Lower lobe of right lung (tissue), 2 donors: ENCODE measurements at places on chromosomes 4 and X. TPM values are rescaled to one million over a fixed set of nuclear protein-coding genes. Genes with fewer than 3 reads are reported as not detected.

CYSLTR1 gene
- total RNA-seq: 10.5 TPM

SYP gene
- 4.2 TPM for total RNA-seq

CXorf49 gene
- total RNA-seq: not detected

HS3ST1 gene
- total RNA-seq: 3.8 TPM

LRCH2 gene
- 4.3 TPM for total RNA-seq

TLR2 gene
- total RNA-seq: 102 TPM

RAB9B gene
- total RNA-seq: 0.59 TPM

TMSB15C gene
- total RNA-seq: 1.2 TPM

SSX3 gene
- total RNA-seq: not detected

CHRDL1 gene
- 60.6 TPM for total RNA-seq

MGAT4D gene
- not detected for total RNA-seq

BTK gene
- total RNA-seq: 62.8 TPM

KIAA1210 gene
- total RNA-seq: not detected

RAB41 gene
- not detected for total RNA-seq

CLDN2 gene
- total RNA-seq: not detected

HSFX2 gene
- total RNA-seq: not detected

TRIM75 gene
- total RNA-seq: not detected

AKAP4 gene
- not detected for total RNA-seq

CLDN22 gene
- total RNA-seq: not detected

BMP15 gene
- total RNA-seq: not detected

GDPD2 gene
- not detected for total RNA-seq

ADGRG2 gene
- total RNA-seq: 1.1 TPM

FAM9C gene
- total RNA-seq: not detected

C4orf50 gene
- total RNA-seq: 0.09 TPM

MAGEA9 gene
- not detected for total RNA-seq

ZNF711 gene
- total RNA-seq: 1.2 TPM

CEP44 gene
- total RNA-seq: 17.0 TPM

OPN1MW3 gene
- not detected for total RNA-seq

UGT8 gene
- total RNA-seq: 1.2 TPM

FMR1NB gene
- total RNA-seq: not detected

SMIM31 gene
- total RNA-seq: 0.83 TPM

EDNRA gene
- total RNA-seq: 25.7 TPM

GAGE12E gene
- total RNA-seq: not detected

ATP1B4 gene
- not detected for total RNA-seq

ADH1A gene
- 3.0 TPM for total RNA-seq

NDP gene
- total RNA-seq: 0.30 TPM

MAGIX gene
- 6.7 TPM for total RNA-seq

UGT2B11 gene
- total RNA-seq: not detected
